ENCODE measurements at places on chromosomes 6 and 20.

GRCh38 chr6:15854826-15855710 is 192.2 kb upstream of the DTNBP1 start:
- DNase-seq, result no peak

DNA sequence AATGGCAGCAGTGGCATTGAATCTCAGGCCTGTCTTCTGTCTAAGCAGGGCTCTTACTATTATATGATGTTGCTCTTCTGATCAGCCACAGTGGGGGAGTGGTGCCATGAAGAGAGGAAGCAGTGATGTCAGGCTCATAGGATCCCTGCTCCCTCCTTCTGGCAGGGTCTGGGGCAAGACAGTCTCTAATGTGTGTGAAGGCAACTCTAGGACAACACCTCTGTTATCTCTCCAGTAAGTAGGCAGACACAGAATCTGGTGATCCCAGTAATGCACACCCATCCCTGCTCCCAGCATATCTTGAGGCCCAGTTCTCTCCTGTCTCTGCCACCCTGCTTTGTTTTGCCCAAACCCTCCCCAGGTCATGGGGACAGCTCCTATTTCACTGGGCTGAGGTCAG is 8.8 kb downstream of the C20orf202 start:
- no peak for DNase-seq

GRCh38 chr6:136812174-136812573 is 10.2 kb upstream of the PEX7 start:
- DNase-seq, result no peak

DNA sequence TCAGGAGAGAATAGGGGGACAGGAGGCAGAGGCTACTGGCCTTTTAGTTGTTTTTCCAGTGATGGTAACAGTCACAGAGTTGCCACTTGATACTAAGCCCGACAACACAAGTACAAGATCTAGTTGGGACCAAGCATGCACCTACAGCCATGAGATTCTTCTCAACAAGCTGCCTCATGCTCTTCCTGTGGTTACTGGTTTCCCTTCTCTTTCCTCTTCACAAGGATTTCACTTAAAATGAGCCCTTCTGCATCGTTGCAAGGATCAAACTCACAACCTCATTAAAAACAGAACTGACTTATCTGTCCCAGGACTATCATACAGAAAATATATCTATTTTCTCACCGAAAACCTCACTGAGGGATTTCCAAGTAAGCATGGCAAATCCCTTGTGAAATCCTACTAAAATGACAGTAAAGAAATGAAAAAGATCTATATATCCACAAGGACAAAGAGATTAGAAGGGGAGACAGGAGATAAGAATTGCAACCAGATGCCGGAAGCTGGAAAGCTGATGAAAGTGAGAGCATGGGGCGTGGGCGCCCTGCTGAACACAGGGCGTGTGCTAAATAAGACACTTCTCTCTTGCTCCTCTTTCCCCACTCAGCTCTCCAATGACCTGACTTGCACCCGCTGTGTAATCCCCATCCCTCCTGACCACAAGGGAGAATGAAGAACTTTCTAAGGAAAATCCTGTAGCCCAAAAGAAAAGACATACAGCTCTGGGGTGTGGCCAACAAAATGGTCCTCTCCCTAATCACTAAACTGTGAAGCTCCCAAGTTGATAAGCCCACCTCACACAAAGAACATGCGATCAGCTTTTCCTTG is 13.4 kb downstream of the MTFR2 start:
- DNase-seq, result no peak

DNA sequence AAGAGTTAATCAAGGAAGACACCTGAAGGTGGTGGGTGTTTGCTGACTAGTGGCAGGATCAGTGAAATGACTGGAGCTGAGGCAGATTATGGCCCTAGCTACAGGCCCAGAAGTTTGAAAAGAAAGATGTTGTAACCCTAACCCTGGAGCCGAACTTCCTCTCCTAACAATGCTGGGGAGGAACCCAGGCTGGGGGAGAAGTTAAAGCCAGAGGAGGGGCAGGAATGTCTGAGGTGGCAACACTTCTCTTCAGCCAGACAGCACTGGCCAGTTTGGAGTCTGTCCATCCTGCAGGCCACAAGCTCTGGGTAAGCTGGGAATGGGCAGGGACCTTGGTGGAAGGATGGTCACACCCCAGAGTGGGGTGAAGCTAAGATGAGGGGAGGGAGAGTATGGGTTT is at the start of gene LST1:
LST1 (plus strand) TSS at position 270 of the 400 bp plus-strand sequence. CDS start 1,023 bp downstream, outside the sequence.
- DNase-seq, result no peak

- no peak for DNase-seq
These were observed 57.3 kb downstream of the FAM83B start for GRCh38 chr6:54903884-54904283.

- DNase-seq, result no peak
These were observed 69.4 kb downstream of the FOXC1 start for GRCh38 chr6:1679031-1679687.
